ENCODE measurements at places on chromosomes 5 and 9.

GRCh38 chr5:122199146-122199545 is 69.8 kb downstream of the ZNF474 start:
- no peak for DNase-seq

- DNase-seq: no peak
Observed at GRCh38 chr9:72134801-72135200, 14.4 kb upstream of the GDA start.

GRCh38 chr5:96463091-96463490 is 30.0 kb upstream of the PCSK1 start:
- DNase-seq: no peak

GRCh38 chr9:86708918-86709835 is 238.1 kb downstream of the GAS1 start:
- no peak for DNase-seq

DNA sequence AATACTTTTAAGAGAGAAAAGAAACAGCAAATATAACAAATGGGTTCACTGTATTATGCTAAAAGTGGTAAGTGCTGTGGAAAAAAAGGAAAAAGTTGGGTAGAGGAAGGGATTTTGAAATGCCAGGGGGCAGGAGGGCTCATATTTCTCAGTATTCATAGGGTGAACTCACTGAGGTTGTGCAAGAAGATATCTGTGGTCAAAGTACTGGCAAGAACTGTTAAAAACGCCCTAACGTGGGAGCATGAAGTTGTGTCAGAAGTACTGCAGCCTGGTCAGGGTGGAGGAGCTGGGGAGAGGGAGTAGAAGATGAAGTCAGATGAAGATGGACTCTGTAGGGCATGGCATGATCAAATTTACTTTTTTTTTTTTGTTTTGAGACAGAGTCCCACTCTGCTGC is 31.2 kb upstream of the SLC28A3 start:
- DNase-seq: no peak

GRCh38 chr5:177605667-177606066 is 5.7 kb downstream of the B4GALT7 start:
- DNase-seq: no peak

DNA sequence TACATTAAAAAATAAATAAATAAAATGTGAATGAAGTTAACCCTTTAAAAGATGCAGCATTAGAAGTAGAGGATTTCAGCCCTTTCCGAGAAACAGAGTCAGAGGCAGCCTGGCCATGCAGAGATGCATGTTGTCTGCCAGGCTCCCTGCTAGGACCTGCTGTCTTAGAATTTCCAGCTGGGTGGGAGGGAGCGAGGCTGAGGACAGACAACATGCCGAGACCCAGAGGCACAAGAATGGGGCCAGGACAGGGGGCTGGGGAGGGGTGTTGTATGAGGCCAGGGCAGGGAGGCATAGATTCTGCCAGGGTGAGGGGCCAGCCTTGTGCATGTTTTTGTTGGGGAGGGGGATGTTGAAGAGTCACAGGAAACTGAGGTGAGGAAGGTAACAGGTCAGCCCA is 68.6 kb upstream of the NEURL1B start:
- DNase-seq: no peak

GRCh38 chr5:142175039-142175438 is 66.5 kb downstream of the NDFIP1 start:
- DNase-seq: no peak

GRCh38 chr9:134179918-134180785 is 15.8 kb upstream of the RNU6ATAC start:
- DNase-seq: no peak

DNA sequence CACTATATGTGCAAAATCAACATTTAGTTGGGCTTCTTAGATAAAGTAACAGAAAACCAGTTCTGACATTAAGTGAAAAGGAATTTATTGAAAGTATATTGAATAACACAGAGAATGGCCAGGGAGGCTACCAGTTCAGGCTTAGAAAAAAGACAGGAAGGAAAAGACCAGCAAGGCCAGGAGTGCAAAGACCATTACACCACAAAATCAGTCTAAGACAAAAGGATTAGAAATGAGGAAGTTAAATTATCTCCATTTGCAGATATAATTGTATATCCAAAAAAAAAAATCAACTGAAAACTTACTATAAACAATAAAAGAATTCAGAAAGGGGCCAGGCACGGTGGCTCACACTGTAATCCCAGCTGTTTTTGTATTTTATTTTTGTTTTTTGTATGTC is 4.8 kb upstream of the TEX10 start:
- no peak for DNase-seq

DNA sequence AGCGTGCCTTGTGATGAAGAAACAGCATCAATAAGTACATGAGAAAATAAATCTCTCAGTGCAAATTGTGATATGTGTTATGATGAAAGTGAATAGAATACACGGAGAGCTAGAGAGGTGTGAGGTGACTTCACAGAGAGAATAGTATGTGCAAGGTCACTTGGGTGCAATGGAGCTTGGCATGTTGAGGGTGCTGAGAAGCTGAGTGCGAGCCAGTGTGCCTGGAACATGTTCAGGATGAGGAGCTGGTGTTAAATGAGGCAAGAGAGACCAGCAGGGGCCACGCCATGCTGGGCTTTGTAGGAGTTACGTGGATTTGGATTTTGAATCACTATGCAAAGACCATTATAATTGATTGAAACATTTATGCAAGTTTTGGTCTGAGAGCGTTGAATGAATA is 12.8 kb upstream of the RPS23 start:
- no peak for DNase-seq

- DNase-seq: no peak
Observed at GRCh38 chr9:126838895-126839294, 21.5 kb upstream of the ZBTB34 start.

Data from stimulated activated CD4-positive, alpha-beta T cell treated with anti-CD3 and anti-CD28 coated beads, Interleukin-12 subunit alpha, Interleukin-12 subunit beta, amount 100 ng/mL, for 4 hours (primary cell).